A172 (cell line): ENCODE measurements at places on chromosomes 4 and X. TPM values are rescaled to one million over a fixed set of nuclear protein-coding genes. Genes with fewer than 3 reads are reported as not detected.

Gene HTRA3
- total RNA-seq = not detected in 2 replicates

DNA sequence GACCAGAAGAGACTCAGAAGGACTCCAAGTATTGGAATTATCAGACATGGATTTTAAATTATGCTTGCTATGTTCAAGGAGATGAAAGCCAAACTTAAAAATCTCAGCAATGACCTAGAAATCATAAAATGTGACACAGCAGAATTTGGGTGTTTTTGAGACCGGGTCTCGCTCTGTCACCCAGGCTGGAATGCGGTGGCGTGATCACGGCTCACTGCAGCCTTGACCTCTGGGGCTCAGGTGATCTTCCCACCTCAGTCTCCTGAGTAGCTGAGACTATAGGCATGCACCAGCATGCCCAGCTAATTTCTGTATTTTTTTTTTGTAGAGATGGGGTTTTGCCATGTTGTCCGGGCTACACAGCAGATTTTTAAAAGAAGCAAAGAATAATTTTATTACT is 12.7 kb downstream of the TAB3 start:
- DNase-seq = no peak

DNA sequence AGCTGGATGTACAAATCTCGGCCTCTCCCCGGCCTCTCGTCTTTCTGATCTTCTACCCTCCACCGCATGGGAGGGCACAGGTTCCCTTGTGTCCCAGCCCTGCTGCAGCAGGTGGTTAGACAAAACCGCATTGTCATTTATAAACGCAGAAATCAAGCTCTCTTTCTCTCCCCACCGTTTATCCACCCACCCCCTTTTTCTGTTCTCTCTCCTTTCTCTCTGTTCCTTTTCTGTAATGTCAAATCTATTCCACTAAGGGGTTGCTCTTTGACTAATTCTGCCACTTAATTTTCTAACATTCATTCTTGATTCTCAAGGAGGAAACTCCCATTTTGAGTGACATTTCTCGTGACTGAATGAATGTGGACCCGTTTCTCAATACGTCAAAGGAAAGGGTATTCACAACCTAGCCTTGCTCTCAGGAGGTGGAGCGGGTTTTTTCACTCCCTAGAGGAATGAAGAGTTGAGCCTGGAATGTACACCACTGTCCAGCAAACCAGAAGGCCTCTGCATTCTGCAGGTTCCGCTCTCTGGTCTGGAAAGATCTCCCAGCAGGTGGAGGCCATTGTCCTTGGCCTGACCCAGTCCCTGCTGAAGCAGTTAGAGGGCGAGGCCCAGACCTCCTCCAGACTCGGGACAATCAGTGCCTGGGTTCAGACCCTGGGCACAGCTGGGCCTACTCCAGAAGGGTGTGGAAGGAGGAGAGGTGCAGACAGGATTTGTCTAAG is 70.9 kb upstream of the ENPP6 start:
- DNase-seq = no peak

DNA sequence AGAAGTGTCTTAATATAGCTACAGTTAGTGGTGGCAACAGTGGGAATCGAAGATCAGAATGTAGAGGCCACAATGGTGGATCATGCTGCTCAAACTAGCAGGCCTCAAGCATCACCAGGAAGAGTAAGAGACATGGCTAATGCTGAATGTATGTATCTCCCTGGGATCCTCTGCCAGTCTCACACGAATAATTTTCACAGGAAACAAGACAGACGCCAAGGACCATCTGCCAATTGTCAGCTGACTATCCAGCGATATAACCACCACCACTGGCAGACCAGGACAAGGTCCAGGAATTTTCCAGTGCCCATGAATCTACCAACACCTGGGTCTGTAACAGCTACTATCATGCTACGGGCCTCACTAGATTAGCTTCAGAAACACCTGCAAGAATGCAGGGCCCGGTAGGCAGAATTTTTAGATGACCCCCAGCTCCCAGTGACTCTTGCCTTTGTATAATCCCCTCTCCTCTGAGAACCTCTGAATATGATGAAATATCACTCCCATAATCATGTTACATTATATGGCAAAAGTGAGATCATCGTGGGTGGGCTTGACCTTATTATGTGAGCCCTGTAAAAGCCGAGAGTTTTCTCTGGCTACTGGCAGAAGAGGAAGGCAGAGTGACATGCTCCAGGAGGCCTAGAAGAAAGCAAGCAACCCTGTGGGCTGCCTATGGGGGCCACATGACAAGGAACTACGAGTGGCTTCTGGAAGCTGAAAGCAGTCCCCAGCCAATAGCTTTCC is 429.8 kb downstream of the BCOR start:
- DNase-seq = no peak

DNA sequence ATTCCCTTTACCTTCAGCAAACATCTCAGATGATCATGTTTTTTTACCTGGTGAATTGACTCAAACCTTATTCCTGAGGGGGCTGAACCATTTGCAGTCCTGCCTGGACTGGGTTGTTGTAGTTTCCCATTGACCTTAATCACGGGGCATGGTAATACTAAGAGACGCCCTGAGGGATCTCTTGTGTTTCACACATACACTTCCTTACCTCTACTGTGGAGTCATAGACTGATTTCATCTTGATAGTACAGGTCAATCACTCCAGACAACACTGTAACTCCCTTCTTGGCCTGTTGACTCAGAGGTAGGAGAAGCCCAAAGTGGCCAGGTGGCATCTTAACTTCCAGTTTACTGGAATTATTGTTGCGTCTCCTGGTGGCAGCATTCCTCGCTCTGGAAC is 1064.0 kb upstream of the PCDH10 start:
- DNase-seq = no peak

DNA sequence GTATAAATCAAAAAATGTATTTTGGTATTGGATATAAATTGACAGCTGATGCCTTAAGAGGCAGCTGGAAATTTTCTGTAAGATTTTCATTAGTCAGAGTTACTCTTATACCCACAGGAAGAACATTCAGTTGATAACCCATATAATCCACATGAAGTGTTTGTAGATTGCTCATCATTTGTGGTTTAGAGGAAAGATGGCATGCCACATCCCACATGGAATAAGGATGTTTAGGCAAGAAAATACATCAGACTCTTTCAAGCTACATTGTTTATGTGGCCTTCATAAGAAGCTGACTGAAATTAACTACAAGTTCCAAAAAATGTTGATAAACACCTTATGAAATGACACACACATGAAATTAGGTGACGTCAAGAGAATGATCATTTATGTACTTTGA is 56.6 kb downstream of the AREG start:
- DNase-seq = peak; percentile 63

Gene SOD3
- total RNA-seq = 1.9 and 2.7 TPM in 2 replicates

Gene ARX
- 0.03 and 0.19 TPM in 2 replicates for total RNA-seq

DNA sequence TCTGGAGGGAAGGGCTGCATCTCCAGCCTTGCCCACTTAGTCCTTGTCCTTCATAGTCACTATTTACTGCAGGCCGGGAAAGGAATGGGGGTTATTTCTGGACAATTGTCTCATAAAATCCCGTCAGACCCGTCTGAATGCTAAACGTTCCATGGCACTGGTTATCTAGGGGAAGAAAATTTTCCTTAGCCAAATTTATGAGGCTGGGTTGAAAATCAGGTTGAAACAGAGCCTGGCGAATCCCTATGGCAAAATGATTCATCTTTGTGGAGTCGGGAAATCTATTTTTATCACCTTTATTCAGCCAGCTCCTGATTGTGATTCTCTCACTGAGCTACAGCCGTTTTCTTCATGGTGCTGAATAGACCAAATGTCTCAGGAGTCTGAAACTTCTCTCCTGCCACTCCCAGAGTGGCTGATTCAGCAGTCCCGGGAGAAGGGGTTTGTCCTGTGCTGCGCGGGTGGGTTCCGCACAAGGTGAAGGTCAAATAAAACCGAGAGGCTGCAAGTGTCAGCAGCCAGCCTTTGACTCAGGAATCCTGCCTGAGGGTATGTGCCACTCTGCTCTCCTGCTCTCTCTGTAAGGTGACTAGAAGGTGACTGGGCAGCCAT is 1.0 kb downstream of the LIMCH1 start:
- peak; percentile 57 for DNase-seq

Gene TEC
- total RNA-seq = not detected in 2 replicates

DNA sequence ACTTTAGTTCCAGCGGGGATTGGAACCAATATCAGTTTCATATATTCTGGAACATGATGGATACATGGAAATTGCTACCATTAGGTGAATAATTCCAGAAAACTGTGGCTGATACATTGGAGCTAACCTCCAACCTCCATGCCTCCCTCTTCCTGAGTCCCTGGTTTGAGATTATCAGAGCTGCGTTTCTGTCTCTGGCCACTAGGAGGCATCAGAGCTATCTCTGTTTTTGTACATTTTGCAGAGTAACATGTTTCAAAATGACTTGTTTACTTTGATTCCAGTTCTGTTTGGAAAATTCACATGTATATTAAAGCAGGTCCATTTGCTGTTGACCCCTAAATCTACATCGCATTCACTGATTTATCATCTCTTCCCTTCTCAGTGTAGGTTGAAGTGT is 2.4 kb upstream of the RAB40AL start:
- DNase-seq = peak; percentile 1

Gene PRRG1
- total RNA-seq = 16.9 and 18.0 TPM in 2 replicates
